NCI-H526 (cell line): ENCODE measurements at places on chromosomes 11 and 22.
A peak's percentile ranks its signal among the peaks of the same experiment; 100 is the strongest.

DNA sequence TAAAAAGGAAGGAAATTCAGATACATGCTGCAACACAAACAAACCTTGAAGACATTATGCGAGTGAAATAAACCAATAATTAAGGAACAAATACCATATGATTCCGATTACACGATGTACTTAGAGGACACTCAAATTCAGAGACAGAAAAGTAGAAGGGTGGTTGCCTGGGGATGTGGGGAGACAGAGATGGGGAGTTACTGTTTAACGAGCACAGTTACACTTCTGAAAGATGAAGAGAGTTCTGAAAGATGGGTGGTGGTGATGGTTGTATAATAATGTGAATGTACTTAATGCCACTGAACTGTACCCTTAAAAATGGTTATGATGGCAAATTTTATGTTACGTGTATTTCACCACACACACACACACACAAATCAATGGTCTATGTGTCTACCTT is 14.7 kb downstream of the ZBTB44 start:
- no peak for DNase-seq

DNA sequence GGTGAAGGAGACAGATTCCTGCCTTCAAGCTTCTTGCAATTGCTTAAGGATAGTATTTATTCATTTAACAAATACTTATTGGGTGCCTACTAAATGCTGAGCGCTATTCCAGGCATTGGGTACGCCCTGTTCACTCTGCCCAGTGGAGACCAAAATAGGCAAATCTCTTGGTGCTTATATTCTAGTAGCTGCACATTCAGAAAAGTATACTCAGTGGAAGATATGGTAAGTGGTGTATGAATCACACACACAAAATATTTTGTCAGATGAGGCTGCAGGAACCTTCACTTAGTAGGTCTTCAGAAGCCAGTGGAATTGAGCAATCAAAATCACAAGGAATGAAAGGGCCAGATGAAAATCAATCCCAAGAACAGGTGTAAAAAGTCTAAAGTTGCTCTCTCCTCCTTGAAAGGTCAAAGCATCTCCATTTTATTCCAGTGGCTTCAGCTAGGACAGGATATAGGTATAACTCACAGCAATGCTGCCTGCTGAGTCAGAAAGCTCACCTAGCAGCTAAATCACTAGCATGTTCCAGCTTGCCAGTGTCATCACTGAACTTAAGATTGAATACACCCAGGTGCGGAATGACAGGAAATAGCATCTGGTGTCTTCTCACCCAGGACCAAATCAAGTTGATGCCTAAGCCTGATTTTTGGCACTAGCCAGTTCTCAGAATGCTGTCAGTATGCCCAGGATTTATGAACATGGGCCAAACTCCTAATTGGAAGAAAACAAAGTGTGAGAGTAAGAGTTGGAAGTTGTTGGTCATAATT is 83.9 kb downstream of the AMOTL1 start:
- DNase-seq = no peak

DNA sequence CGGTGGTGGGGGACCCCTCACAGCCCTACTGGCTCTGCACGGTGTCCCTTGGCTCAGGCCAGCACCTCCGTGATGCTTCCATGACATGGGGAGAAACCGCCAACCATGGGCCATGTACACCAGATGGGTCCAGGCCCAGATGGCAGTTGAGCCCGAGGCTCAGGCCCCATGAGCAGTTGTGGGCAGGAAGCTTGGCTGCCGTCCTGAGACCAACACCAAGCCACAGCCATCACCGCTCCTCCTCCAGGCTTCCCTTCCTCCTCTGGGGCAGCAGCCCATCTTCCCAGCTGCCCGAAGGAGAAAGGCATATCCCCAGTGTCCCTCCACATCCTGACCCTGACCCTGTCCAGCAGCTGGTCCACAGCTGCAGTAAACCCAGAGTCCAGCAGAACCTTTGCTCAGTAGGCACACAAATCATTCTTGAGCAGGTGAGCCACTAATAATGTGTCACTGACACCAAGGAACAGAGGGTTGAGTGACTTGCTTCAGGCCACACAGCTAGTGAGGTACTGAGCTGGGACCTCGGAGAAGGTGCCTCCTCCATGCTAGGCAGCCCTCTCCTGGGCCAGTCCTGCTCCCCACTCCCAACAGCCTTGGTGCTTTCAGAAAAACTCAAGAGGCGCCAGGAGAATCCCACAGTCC is 204.9 kb downstream of the CTTN start:
- peak; percentile 69 for DNase-seq

DNA sequence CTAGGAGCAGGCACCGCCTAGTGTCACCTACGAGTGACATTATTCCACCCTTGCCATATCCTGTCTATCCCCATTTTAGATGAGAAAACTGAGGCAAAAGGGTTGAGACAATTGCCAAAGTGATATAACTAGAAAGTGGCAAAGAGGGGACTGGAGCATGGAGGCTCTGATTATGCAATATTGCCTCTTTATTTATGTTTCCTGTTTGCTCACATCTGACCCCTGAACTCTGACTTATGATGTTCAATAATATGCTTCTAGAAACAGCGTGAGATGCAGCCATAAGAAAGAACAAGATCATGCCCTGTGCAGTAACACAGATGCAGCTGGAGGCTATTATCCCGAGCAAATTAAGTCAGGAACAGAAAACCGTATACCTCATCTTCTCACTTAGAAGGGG is 7.7 kb downstream of the ELF5 start:
- no peak for DNase-seq

DNA sequence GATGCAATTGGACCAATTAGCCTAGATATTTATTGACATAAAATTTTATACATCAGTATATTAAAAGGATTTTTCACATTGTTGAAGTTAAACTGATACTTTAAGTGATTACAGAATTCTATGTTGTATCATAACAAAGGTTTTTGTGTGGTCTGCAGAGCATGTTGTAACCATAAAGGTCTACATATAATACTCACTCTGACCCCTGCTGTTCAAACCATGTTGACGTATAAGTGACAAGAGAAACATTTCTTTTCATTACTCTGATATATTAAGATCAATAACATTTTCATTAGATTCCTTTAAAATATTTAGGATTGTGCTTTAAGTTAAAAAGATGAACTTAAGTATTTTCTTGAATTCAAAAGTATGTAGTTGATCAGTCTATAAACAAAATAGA is 63.9 kb downstream of the GAS2 start:
- peak; percentile 65 for DNase-seq

DNA sequence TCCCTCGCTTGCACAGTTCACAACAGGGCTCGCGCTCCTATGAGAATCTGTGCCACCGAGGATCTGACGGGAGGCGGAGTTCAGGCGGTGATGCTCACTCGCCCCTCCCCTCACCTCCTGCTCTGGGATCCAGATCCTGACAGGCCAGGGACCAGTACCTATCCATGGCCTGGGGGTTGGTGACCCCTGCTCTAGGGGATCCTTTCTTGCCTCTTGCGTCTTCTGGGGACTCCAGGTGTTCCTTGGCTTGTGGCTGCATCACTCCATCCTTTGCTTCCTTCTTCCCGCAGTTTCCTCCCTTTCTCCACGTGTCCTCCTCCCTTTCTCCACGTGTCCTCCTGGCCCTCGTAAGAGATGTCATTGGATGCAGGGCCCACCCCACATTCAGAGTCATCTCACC is 30.6 kb upstream of the KRTAP5-7 start:
- DNase-seq = no peak

GRCh38 chr11:115134926-115135325 is 369.3 kb downstream of the CADM1 start:
- no peak for DNase-seq

- DNase-seq = no peak
Observed at GRCh38 chr11:75468534-75469340, 35.7 kb upstream of the KLHL35 start.
